ENCODE measurements at places on chromosomes 7 and 10.

- ATAC-seq: no peak
Observed at GRCh38 chr10:47196691-47197090, 103.3 kb upstream of the GDF10 start.

GRCh38 chr10:64288404-64288803, 767.2 kb downstream of the REEP3 start:
- ATAC-seq: no peak

GRCh38 chr10:96413151-96413787, 54.5 kb upstream of the OPALIN start:
- ATAC-seq: no peak

GRCh38 chr10:70584366-70584765, 18.2 kb downstream of the PRF1 start:
- no peak for ATAC-seq

- peak; percentile 36 for ATAC-seq
Observed at GRCh38 chr7:64951250-64951848, 39.5 kb downstream of the ZNF117 start.

- ATAC-seq: no peak
Observed at GRCh38 chr10:7343040-7343439, 67.8 kb downstream of the SFMBT2 start.

- no peak for ATAC-seq
Observed at GRCh38 chr10:69176823-69177222, 3.2 kb upstream of the SUPV3L1 start.

GRCh38 chr7:88922944-88923343, 127.4 kb upstream of the TEX47 start:
- ATAC-seq: no peak

DNA sequence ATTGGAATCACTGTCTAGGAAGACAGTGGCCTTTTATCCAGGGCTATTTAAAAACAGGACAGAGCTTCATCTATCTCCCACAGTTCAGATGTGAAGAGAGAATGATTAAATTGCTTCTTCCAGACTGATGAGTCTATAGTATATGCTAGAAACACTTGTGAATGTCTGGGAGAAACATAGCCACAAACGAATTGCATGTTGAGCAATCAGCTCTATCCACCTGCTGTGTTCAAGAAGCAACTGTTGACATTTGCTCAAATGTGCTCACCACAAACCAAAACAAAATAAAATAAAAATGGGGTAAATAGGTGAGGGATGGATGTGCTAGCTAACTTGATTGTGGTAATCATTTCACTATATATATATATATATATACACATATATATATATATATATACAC, 195.1 kb downstream of the HECW1 start:
- no peak for ATAC-seq

GRCh38 chr10:8057636-8058273, 3.3 kb downstream of the GATA3 start:
- ATAC-seq: no peak

DNA sequence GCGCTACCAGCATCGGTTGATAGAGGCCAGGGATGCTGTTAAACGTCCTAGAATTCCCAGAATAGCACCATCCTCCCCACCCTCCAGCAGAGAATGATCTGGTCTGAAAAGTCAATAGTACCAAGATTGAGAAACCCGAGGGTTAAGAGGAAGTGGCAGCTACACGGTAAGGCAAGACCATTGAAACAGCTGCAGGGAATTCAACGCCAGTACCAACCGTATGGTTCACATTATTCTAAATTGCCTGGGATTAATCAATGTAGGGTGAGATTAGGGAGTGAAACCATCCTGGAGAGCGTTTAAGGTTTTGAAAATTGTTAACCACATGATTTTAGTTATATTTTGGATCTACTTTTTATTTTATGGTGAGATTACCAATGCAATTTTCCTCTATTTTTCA, 352.2 kb downstream of the PRPF18 start:
- no peak for ATAC-seq

DNA sequence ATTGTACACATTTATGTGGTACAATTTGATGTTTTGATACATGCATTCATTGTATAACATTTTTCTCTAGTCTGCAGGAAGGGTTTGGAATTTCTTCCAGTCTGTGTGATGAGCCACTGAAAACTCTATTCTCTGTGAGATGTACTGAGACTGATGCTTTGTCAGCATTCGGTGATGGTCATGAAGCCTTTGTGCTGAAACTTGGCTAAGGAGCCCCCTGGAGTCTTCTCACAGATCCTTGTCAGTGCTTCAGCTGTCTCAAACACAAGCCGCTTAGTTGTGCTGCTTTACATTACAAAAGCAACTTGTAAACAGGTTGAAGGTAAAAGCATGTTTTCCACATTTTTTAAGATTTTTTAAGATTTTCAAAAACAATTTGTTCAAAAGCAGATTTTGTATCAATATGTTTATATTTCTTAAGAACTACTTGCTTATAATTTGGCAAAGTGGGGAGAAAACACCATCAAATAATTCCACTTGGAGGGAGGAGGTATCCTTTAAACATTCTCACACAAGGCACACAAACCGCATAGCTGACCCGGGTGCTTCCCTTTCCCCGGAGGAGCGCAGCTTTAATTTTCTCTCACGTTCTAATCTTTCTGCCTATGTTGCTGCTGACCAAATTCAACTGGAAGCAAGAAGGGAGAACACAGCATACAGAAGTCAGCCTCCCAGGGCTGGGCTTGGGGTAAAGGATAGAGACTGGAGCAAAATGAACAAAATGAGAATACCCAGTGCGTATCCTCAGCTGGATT, 249.8 kb upstream of the VSTM2A start:
- ATAC-seq: no peak
